GM12891 (cell line): ENCODE measurements at places on chromosomes 1 and 21.

GRCh38 chr1:244636488-244637259 lies 16.3 kb upstream of the DESI2 start:
- no peak for DNase-seq

DNA sequence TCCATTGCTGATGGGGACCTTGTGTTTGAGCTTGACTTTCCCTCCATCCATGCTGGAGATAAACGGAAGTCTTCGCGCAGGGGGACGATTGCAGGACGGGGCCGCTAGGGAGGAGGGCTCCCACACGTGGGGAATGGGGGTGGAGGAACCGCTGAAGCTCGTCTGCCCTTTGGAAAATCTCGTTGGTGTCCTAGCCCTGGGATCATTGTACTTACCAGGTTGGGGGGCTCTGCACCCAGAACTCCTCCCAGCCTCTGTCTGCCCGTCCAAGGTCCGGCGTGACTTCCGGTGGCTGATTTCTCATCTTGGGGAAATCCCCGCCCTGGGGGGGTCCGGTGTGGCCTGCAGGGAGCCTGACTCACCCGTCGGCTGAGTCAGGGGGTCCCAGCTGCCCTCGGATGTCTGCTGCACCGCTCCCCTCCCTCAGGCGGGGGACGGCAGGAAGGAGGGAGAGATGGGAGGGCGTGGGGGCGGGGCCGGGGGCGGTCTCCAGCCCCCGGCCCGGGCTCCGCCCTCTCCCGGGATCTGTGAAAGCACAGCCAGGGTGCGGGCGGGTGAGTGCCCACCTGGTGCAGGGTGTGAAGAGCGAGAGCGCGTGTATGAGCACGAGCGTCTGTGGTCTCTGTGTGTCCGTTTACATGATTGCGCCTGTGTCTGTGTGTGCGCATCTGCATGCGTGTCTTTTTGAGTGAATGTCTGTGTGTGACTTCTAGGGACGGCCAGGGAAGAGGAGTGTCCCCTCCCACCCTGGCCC lies 35.8 kb downstream of the PIK3CD start:
- peak; percentile 62 for DNase-seq

DNA sequence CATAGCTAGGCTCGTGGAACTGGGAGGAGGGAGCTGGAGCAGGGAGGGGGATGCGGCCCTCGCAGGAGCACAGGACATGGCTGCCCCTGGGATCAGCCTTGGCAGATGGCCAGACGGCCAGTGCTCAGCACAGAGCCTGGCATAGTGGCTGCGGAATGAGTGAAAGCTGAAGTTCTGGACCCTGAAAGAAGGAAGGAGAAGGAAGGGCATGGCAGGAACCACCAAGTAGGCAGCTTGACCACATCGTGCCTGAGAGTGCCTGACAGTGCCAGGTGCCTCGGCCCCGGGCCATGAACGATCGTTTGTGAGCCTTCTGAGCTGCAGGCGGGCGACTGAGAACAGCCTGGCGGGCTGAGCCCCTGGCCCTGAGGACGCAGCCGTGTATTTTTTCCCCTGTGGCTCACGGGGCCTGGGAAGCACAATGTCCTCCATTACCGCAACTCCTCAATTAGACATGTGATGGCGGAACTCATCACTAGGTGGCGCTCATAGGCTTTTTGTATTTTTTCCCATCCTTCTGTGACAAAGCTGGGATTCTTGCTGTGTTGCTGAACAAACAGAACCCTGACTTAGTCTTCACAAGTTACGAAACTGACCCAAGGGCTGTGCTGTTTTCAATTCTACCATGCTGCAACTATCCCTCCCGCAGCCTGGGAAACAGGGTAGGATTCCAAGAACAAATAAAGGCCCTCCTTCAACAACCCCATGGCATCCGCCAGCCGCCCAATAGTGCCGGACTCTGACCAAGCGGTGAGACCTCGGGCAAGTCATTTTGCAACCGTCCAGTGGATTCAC lies 29.9 kb upstream of the TMEM61 start:
- peak; percentile 23 for DNase-seq

GRCh38 chr1:19750101-19750881 lies 49.4 kb downstream of the TMCO4 start:
- DNase-seq, result no peak

- no peak for DNase-seq
These were observed 513.3 kb downstream of the NPHP4 start for GRCh38 chr1:5478961-5479360.

DNA sequence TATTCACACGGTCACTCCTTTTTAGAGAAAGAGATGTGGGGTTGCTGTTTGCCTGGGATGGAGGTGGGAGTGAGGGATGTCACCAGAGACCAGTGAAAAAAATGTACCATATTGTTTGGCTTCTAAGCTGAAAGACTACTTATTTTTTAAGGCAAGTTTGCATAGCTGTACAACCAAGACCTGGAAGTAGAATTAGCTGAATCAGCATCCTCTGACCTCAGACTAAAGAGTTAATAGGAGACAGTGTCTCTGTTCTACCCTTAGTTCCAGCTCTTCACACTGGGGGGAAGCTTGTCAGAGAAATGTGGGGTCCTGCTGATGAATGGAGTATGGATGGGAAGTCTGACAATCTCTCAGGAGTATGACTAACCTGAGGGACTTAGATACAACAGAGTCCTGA lies 41.6 kb downstream of the SLC9C2 start:
- DNase-seq, result no peak

- no peak for DNase-seq
These were observed 80.1 kb downstream of the HMGB4 start for GRCh38 chr1:33943978-33944377.

- no peak for DNase-seq
These were observed 34.3 kb upstream of the PDE9A start for GRCh38 chr21:42619166-42619565.

DNA sequence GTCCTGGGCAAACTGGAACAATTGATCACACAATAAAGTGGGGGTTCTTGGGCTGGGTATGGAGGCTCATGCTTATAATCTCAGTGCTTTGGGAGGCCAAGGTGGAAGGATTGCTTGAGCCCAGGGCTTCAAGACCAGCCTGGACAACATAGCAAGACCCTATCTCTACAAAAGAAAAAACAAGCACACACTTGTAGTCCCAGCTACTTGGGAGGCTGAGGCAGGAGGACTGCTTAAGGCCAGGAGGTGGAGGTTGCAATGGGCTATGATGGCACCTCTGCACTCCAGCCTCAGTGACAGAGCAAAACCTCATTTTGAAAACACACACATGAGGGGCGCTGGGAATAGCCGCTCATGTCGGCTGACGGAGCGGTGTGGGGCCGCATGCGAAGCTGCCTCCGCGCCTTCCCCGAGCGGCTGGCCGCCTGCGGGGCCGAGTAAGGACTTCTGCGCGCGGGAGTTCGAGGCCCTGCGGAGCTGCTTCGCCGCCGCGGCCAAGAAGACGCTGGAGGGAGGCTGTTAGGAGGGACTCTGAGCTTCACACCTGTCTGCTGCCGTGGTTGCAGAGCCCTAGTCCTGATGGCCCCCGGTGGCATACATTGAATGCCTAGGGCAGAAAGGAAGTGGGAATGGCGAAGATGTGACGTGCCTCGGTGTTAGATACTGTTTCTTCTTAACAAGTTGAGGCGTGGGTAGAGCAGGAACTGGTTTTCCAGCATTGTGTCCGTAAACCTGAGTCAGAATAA lies 59.5 kb downstream of the ACBD3 start:
- no peak for DNase-seq

- DNase-seq, result no peak
These were observed 44.0 kb downstream of the RNF187 start for GRCh38 chr1:228530951-228531731.

DNA sequence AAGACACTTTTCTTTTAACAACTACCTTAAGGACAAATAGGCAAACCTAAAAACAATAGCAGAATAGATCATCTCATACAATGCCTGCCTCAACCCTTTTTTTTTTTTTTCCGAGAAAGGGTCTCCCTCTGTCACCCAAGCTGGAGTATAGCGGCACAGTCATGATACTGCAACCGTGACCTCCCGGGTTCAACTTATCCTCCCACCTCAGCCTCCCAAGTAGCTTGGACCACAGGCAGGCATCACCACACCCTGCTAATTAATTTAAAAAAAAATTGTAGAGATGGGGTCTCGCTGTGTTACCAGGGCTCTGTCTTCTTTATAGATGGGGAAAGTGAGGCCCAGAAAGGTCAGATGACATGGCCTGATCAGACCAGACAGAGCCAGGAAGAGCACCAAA lies 7.9 kb downstream of the SH3BGRL3 start:
- DNase-seq, result no peak

DNA sequence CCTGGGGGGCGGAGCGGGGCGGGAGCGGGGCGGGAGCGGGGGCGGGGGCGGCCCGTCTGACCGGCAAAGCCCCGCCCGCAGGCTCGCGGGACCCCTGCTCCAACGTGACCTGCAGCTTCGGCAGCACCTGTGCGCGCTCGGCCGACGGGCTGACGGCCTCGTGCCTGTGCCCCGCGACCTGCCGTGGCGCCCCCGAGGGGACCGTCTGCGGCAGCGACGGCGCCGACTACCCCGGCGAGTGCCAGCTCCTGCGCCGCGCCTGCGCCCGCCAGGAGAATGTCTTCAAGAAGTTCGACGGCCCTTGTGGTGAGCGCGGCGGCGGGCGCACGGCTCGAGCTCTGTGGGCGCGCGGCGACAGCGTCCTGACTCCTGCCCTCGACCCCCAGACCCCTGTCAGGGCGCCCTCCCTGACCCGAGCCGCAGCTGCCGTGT lies 21.2 kb downstream of the AGRN start:
- no peak for DNase-seq

DNA sequence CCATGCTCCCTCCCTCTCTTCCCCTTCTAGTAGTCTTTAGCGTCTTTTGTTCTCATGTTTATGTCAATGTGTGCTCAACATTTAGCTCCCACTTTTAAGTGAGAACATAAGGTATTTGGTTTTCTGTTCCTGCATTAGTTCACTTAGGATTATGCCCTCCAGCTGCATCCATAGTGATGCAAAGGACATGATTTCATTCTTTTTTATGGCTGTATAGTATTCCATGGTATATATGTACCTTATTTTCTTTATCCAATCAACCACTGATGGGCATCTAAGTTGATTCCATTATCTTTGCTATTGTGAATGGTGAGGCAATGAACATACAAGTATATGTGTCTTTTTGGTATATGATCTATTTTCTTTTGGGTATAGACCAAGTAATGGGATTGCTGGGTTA lies 38.3 kb upstream of the PALMD start:
- DNase-seq, result no peak

DNA sequence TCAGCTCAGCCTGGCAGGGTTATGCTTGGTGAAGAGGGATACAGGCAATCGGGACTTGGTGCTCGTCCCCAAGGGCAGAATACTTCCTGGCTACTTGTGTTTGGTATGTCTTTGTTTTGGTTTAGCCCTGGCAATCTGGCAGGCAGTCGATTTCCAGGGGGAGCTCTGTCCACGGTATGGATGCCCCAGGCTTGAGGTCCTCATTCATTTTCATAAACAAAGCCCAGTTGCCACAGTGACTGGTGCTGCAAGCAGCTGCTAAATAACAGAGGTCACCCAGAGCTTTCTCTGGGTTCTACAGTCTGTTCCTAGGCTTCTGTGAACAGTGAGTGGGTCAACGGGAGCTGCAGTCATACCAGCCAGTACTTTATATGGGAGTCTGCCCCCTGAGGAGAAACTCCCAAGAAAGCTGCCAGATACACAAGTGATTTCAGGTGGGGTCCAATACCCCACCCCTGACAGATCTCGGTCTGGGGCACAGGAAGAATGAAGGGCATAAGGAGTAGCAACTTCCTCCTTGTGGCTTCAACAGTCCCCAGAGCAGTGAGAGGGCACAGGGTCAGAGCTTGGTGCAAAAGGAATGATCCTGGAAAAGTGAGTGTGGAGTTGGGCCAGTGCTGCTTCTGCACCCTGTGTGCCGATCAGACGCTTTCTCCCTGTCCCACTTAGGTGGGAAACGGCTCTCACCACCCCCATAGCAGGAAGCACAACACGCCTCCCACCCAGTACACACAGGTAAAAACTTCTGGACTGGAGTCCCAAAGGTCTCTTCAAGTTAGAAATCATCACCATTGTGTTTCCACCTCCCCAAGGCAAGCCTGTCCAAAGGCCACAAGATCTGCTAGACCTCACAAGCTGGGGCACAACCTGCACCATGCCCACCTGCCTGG lies 55.5 kb downstream of the TGFBR3 start:
- no peak for DNase-seq

GRCh38 chr1:23555986-23556634 lies 3.2 kb downstream of the ID3 start:
- no peak for DNase-seq

- no peak for DNase-seq
These were observed 50.2 kb downstream of the UBE4B start for GRCh38 chr1:10082785-10083479.

DNA sequence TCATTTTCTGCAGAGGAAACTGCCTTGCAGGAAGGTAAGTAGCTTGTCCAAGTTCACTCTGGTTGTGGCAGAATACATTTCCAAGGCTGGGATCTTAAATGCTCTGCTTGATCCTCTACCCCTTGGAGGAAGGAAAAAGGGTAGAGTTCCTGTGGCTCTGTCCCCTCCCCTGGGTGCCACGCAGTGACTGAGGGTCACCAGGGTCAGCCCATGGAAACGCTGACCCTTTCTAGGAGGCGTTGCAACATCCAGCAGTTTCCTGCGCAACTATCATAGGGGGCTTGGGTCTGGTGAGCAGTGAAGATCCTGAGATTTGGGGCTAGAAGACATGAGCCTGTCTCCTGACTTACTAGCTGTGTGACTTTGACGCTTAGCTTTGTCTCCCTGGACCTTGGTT lies 29.4 kb upstream of the EPS8L3 start:
- no peak for DNase-seq

GRCh38 chr1:59477286-59477685 lies 180.4 kb downstream of the FGGY start:
- DNase-seq, result no peak

GRCh38 chr1:9782116-9782751 lies 41.5 kb downstream of the CLSTN1 start:
- DNase-seq, result no peak

DNA sequence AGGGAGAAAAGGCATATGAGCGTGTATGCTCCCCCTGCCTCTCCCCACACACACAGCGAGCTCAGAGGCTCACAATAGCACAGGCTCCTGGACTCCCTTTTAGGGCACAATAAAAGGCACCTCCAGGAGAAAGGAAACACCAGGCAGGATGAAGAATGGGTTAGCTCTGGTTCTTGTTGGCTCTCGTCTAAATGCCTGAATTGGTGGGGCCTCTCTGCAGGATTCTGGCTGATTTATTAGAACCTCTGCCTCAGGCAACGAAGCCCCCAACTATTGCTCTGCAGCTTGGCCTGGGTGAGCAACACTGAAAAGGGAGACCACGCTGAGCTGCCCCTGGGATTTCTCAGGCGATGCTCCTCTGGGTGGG lies 590.9 kb upstream of the PLXNA2 start:
- no peak for DNase-seq

GRCh38 chr1:204288021-204288588 lies 71.6 kb downstream of the PLEKHA6 start:
- no peak for DNase-seq
